IMR-90 (cell line): ENCODE measurements at places on chromosomes 5 and 9. TPM values are rescaled to one million over a fixed set of nuclear protein-coding genes. Genes with fewer than 3 reads are reported as not detected.

OR4F3 gene
- not detected in 2 replicates for total RNA-seq

F2R gene
- 85.7 and 96.7 TPM in 2 replicates for total RNA-seq

PDGFRB gene
- total RNA-seq, result 81.9 and 108 TPM in 2 replicates

AIF1L gene
- total RNA-seq, result 0.18 and 0.28 TPM in 2 replicates

AP3S1 gene
- total RNA-seq, result 21.9 and 93.9 TPM in 2 replicates

DMAC1 gene
- 8.1 and 9.4 TPM in 2 replicates for total RNA-seq

AK8 gene
- under 0.01 TPM in 2 replicates for total RNA-seq

JAKMIP2 gene
- total RNA-seq, result under 0.01 TPM in 1 of 2 replicates, not detected in the other

OBP2B gene
- total RNA-seq, result not detected in 2 replicates

NTRK2 gene
- under 0.01 TPM in 1 of 2 replicates, not detected in the other for total RNA-seq

TAS2R1 gene
- total RNA-seq, result not detected in 2 replicates

MCC gene
- total RNA-seq, result 17.8 and 20.6 TPM in 2 replicates

GMCL2 gene
- total RNA-seq, result not detected in 2 replicates

FLT4 gene
- total RNA-seq, result under 0.01 and 0.28 TPM in 2 replicates

PCDHB9 gene
- total RNA-seq, result under 0.01 and 0.18 TPM in 2 replicates

IL13 gene
- total RNA-seq, result not detected in 2 replicates

ZDHHC21 gene
- 4.5 and 8.3 TPM in 2 replicates for total RNA-seq

GRM6 gene
- total RNA-seq, result not detected in 2 replicates

NR2F1 gene
- total RNA-seq, result 18.1 and 19.0 TPM in 2 replicates

PAM gene
- 112 and 115 TPM in 2 replicates for total RNA-seq

CAAP1 gene
- 6.1 and 12.2 TPM in 2 replicates for total RNA-seq

TRIM36 gene
- under 0.01 and 0.18 TPM in 2 replicates for total RNA-seq

CDKN2B-AS1 gene
- total RNA-seq, result 1.1 and 1.7 TPM in 2 replicates

TERT gene
- not detected in 2 replicates for total RNA-seq

SLC35D2 gene
- total RNA-seq, result 9.7 and 11.4 TPM in 2 replicates

GLIPR2 gene
- 35.8 and 37.8 TPM in 2 replicates for total RNA-seq

ISL1 gene
- total RNA-seq, result under 0.01 TPM in 1 of 2 replicates, not detected in the other

BASP1 gene
- total RNA-seq, result 39.6 and 70.5 TPM in 2 replicates

C9 gene
- total RNA-seq, result not detected in 2 replicates

ADAMTS2 gene
- total RNA-seq, result 18.3 and 19.0 TPM in 2 replicates

IL5 gene
- not detected in 2 replicates for total RNA-seq

RC3H2 gene
- total RNA-seq, result 55.5 and 58.4 TPM in 2 replicates

CDO1 gene
- total RNA-seq, result 3.3 and 8.6 TPM in 2 replicates

SPATA31E1 gene
- total RNA-seq, result not detected in 2 replicates

CHSY3 gene
- total RNA-seq, result 1.3 and 1.4 TPM in 2 replicates

HAPLN1 gene
- under 0.01 and 0.56 TPM in 2 replicates for total RNA-seq

SLCO6A1 gene
- not detected in 2 replicates for total RNA-seq
